PC-9 (cell line): ENCODE measurements at places on chromosomes 3 and 15. TPM values are rescaled to one million over a fixed set of nuclear protein-coding genes. Genes with fewer than 3 reads are reported as not detected.

The CLSTN2 gene
- not detected in 2 replicates for total RNA-seq

The CFAP20DC gene
- total RNA-seq = 6.7 and 7.1 TPM in 2 replicates

The ALDH1A2 gene
- 3.1 and 4.0 TPM in 2 replicates for total RNA-seq

The DLL4 gene
- total RNA-seq = 0.48 and 0.55 TPM in 2 replicates

The BFSP2 gene
- total RNA-seq = not detected in 2 replicates

The TAGLN3 gene
- total RNA-seq = not detected in 2 replicates

The CRABP1 gene
- total RNA-seq = not detected in 2 replicates

The PLSCR2 gene
- not detected in 2 replicates for total RNA-seq

The FILIP1L gene
- 12.0 and 16.8 TPM in 2 replicates for total RNA-seq

The CLRN1 gene
- not detected in 2 replicates for total RNA-seq

The DPPA2 gene
- not detected in 2 replicates for total RNA-seq

The HRG gene
- total RNA-seq = 0.58 and 1.3 TPM in 2 replicates

The GOLGA6L9 gene
- 3.8 and 5.2 TPM in 2 replicates for total RNA-seq

The STRC gene
- total RNA-seq = 0.59 and 1.3 TPM in 2 replicates

The SERPINI2 gene
- total RNA-seq = not detected in 2 replicates

The CEP19 gene
- 3.4 and 5.5 TPM in 2 replicates for total RNA-seq

The ZBBX gene
- 0.38 and 0.85 TPM in 2 replicates for total RNA-seq

The PLS1 gene
- total RNA-seq = 50.4 and 53.8 TPM in 2 replicates
